HepG2 (cell line): ENCODE measurements at places on chromosomes 2 and 18. TPM values are rescaled to one million over a fixed set of nuclear protein-coding genes. Genes with fewer than 3 reads are reported as not detected.

The ANKRD62 gene
- polyA plus RNA-seq: not detected in 2 replicates

DNA sequence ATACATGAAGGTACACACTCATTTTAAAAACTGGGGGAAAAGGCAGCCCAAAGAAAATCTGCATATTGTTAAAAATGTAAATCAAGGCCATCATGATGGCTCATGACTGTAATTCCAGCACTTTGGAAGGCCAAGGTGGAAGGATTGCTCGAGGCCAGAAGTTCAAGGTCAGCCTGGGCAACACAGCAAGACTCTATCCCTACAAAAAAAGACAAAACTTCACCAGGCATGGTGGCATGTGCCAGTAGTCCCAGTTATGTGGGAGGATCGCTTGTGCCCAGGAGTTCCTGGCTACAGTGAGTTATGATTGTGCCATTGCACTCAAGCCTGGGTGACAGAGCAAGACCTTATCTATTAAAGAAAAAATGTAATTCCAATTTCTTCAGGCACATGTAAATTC lies 34.6 kb upstream of the TMEM247 start:
- no peak for DNase-seq

DNA sequence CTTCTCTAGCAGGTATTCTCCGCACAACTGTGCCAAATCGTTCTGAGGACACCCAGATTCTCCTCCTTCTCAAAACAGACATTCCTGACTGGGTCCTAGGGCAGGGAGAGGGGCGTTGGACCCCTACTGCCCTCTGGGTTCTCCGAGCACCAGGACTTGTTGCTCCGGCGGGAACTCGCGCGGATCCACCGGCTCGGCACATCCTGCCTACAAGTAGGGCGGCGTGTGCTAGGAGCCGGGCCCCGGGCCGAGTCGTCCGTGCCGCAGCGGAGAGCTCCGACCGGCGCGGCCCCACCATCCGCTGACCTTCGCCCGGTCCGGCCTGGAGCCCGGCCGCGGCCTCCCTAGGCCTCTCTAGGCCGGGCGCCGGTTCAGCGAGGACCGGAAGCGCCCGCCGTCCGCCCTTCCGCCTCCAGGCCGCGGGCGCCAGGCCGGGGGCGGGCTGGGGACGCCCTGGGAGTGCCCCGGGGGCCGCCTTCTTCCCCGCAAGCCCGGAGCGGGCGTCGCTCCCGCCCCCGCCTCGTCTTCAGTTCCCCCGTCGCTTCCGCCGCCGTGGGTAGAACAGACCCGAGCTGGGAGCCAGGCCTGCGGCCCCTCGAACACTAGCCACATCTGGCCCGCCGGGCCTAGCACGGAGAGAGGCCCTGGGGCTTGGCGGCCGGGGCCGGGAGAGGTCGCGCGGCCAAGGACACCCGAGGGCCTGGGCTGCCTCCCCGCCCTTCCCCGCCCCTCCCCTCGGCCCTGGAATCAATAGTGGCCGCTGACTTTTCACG lies 7.6 kb upstream of the ONECUT2 start:
- no peak for DNase-seq

DNA sequence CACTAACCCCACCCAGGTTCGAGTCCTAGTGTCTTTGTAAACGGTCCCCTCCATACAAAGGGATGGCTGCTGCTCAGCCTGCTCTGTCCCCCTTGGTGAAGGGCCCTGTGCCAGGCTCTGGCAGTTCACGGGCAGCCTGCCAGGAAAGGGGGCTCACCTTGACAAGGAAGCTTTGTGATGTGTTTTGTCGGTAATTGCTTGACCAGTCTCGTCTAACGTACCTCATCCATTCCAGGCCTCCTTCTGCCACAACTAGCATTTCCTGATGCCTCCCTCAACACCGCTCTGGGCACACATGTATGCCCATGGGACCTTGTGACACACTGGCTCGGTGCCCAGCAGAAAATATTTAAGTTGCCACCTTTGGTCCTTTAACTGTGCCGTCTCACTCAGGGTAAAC lies 171.9 kb downstream of the KLHL29 start:
- DNase-seq: no peak

- DNase-seq: no peak
These were observed 337.2 kb downstream of the PDE11A start for GRCh38 chr2:177735318-177735803.

DNA sequence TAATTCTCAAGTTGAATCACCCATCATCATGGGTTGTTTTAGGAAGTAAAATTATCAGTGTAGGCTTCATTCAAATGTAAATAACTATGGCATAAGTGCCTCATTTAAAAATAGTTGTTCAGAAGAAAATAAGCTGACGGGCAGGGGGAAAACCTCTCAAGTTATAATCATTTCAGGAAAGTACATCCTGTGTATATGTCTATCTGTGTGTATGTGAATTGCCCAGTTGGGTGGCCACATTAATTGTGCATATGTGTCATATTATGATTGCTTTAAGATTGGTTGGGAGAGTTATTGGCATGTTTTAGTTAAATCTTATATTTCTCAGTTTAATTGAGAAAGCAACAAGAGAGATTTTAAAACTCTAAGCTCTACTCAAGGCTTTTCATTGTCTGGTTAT lies 282.8 kb upstream of the VWC2L start:
- no peak for DNase-seq
